ENCODE measurements at places on chromosomes 12 and 14.

GRCh38 chr14:98162856-98163805 is 1108.9 kb downstream of the BCL11B start:
- DNase-seq = no peak

DNA sequence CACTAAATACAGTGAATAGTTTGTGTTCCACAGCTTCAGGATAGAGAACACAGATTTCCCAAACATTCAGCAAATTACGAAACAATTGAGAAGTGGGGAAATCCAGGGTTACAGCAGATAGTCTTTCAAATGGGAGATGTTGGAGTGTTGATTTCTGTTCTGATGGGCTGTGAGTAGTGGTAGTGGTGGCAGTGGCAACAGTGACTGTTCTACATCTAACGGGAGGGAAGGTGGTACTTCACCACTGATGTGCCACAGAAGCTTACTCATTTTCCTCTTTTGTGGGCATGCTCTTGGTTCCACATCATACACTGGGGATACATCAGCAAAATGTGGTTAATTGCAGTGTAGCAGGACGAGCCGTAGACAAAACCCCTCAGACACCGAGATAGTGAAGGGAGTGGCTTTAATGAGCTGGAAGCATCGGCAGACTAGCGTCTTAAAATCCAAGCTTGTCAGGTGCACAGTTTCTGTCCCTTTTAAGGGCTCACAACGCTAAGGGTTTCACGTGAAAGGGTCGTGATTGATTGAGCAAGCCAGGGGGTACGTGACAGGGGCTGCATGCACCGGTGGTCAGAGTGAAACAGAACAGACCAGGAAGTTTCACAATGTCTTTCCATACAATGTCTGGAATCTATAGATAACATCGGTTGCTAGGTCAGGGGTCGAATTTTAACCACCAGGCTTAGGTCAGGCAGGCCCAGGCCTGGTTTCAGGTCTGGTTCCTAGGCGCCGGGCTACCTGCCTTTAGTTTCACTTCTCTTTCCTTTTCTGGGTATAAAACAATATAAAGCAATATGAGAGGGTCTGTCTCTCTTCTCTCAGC is 330.6 kb upstream of the FBXO33 start:
- DNase-seq = no peak

GRCh38 chr12:14768823-14769405 is 34.4 kb downstream of the WBP11 start:
- no peak for DNase-seq

DNA sequence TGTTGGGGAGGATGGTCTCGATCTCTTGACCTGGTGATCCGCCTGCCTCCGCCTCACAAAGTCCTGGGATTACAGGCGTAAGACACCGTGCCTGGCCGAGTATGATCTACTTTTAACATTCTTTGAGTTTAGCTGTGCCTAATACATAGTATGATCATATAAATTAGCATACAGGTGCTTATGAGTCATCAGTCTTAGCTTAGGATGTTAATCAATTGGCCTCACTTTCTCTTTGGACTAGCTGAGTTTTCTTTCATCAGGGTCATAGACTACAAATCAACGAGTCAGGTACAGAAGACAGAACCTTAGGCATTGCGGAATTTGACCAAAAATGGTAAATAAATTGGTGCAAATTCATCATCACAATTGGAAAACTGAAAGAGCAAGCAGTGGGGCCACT is 2.2 kb downstream of the SLC25A21 start:
- DNase-seq = no peak

- DNase-seq = no peak
Observed at GRCh38 chr14:65103150-65103760, 938 bp upstream of the MAX start.

DNA sequence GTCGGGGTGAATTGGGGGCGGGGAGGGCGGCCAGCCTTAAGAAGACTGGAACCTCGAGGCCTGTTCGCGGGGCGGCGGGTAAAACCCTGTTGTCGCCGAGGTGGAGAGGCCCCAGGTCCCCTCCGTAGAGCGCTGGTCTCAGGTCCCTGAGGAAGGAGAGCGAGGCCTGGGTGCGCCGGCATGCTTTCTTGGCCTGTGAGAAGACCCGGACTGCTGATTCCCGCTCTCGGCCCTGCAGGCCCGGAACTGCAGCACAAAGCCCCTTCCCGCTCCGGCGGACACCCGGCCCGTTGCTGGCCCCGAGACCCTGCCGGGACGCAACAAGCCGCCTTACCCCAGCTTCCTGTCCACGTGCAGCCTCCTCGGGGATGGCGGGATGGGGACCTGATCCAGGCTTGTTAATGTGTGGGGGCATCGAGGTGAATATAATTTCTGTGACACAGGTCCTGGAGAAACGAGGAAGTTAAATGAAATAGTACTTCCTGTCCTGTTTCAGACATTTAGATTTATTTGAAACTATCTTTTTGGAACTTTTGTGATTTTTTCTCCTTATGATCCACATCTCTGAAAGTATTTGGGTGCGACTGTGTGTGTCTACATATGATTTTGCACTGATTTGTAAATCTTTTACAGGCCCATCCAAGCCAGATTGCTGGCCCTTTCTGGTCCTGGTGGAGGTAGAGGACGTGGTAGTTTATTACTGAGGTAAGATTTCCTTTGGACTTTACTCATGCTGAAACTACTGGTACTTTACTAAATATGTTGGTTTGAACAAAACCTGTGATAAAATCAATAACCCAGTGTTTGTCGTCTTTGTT is 600 bp downstream of the PNN start:
- DNase-seq = no peak

- DNase-seq = no peak
Observed at GRCh38 chr12:89181271-89181920, 170.9 kb downstream of the DUSP6 start.

DNA sequence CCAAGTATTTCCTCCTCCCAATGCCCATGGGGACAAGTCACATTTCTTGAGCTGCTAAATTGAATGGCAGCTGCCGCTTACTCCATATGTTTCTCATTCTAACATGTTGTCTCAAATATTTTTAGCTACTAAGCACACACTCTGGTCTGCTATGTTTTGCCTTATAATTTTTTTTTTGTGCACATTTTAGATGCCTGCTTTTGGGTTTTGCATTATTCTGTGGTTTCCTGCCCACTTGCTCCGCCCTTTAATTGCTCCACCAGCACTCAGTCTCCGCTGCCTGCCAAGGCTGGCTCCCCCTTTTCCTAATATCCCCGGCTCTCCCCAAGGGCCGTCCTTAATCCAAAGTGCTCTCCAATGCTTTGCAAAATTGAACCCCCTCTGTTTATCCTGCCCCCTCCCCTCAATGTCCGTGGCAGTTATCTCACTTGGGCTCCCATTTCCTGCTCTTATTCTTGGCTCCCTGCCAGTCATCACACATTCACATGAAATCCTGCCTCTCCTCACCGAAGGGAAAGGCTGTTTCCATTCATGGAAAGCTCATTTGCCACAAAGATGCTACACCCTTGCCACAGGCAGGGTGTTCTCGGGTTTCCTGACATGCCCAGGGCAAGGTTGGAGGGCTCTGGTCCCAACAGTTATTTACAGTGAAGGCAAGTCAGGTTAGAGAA is 79.4 kb downstream of the C12orf75 start:
- DNase-seq = no peak

GRCh38 chr14:51674294-51675002 is 22.7 kb downstream of the FRMD6 start:
- DNase-seq = no peak

- DNase-seq = no peak
Observed at GRCh38 chr14:41062826-41063225, 543.9 kb upstream of the LRFN5 start.

DNA sequence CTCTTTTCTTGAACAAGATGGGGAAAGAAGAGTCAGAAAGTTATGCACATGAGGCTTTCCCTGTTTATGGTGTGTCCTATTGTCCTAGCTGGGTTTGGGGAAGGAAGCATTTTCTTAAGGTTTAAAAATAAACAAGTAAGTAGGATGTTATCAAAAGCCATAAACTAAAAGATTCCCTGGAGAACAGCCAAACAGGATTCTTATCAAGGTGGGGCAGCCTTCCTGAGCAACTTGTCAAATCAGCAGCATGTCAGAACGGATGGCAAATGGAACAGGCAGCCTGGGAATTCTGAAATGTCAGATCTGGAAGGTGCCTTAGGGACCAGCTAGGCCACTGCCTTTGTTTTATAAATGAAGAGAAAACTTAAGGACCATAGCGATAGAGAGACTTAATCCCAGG is 152.2 kb upstream of the RGS6 start:
- no peak for DNase-seq

DNA sequence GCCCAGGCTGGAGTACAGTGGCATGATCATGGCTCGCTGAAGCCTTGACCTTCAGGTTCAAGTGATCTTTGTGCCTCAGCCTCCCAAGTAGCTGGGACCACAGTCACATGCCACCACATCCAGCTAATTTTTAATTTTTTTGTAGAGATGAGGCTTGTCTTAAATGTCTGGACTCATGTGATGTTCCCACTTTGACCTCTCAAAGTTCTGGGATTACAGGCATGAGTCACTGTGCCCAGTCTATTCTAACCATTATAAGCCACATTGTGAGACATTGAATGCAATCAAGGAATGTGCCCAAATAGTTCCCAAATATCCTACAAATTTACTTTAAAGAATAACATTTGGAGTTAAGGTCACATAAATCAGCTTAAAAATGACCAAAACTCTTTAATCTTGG is 130.7 kb upstream of the ARID2 start:
- no peak for DNase-seq

GRCh38 chr12:24278832-24279231 is 329.4 kb upstream of the SOX5 start:
- no peak for DNase-seq

Data from nucleus accumbens (tissue), 56 donors.